Psoas muscle (tissue), 8 donors: ENCODE measurements at places on chromosomes 2 and 18. TPM values are rescaled to one million over a fixed set of nuclear protein-coding genes. Genes with fewer than 3 reads are reported as not detected.

The WNT10A gene
- not detected for polyA plus RNA-seq

The REG1A gene
- polyA plus RNA-seq: 0.13 TPM

The CDK15 gene
- polyA plus RNA-seq: not detected

The TTC27 gene
- polyA plus RNA-seq: 15.4 TPM

GRCh38 chr2:85851253-85852151, 37.3 kb downstream of the ST3GAL5 start:
- DNase-seq: peak; percentile 82
- H3K4me3 ChIP-seq: no peak overlapping the region
- peaks cover 9% of the 10 kb centered on the region for H3K4me1 ChIP-seq
- no peaks in the 10 kb centered on the region for H3K36me3 ChIP-seq

DNA sequence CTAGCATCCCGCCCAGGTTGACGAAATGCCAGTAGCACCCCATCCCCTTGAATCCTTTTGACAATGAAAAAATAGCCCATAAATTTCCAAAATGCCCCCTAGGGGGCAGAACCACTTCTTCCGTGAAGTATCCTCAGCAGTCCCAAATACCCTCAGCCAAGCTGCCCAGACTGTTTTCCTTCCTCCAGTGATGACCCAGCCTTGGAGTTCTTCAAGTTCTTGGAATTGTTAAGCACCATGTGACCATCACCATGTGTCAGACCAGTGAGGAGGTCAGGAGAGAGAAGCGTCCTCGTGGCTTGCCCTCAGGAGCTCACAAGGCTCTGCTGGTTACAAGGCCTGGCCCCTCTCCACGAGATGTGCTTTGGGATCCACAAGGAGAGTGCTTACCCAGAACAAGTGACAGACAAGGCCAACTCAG, 1.4 kb upstream of the SLC23A3 start:
- peak; percentile 84 for DNase-seq
- H3K36me3 ChIP-seq: peaks cover 40% of the 10 kb centered on the region
- H3K27me3 ChIP-seq: no peaks in the 10 kb centered on the region
- no peak overlapping the region for H3K4me3 ChIP-seq
- H3K4me1 ChIP-seq: peaks cover 41% of the 10 kb centered on the region

DNA sequence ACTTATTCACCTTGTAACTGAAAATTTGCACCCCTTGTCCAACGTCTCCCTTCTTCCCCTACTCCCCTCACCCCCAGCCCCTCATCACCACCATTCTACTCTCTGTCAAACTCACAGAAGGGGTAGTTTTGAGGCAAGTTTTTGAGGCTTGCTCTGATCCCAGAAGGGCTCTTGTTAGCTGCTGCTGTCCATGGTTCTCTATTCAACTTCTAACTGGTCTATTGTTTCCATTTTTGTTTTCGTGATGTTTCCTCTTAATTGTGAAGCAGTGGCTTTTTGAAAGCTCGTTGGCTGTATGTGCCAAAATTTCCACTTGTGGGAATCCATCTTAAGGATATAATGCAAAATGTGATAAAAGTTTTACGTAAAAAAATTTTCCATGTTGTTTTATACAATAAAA, 92.5 kb upstream of the CRACDL start:
- no peak overlapping the region for H3K27ac ChIP-seq
- no peaks in the 10 kb centered on the region for H3K4me1 ChIP-seq
- DNase-seq: no peak
- H3K4me3 ChIP-seq: no peak overlapping the region
- no peaks in the 10 kb centered on the region for H3K36me3 ChIP-seq

- H3K4me1 ChIP-seq: peaks cover 41% of the 10 kb centered on the region
- no peak overlapping the region for H3K4me3 ChIP-seq
- no peaks in the 10 kb centered on the region for H3K27me3 ChIP-seq
- H3K36me3 ChIP-seq: no peaks in the 10 kb centered on the region
- no peak overlapping the region for H3K27ac ChIP-seq
Measured at GRCh38 chr2:160415991-160416390, 77.6 kb downstream of the RBMS1 start.

- H3K27ac ChIP-seq: no peak overlapping the region
- H3K4me1 ChIP-seq: peaks cover 9% of the 10 kb centered on the region
- no peak overlapping the region for H3K4me3 ChIP-seq
- no peaks in the 10 kb centered on the region for H3K27me3 ChIP-seq
- DNase-seq: no peak
Measured at GRCh38 chr2:44459739-44460138, 98.0 kb downstream of the CAMKMT start.

DNA sequence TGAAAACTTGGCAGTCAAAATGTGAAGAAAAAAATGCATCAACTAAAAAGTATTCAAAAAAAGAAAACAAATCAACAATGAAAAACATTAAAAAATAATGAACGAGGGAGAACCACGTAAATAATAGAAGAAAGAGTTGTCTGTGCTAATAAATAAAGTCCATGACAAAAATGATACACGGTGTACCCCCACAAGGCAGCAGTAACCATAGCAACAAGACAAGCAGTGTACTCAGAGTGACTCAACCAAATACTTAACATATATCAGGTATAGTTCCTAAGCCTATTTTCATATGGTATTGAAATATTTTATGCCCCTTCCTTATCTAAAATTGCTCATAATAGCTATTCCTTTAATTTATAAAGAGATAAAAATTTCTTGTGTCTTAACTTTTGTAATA, 162.3 kb upstream of the TMEM200C start:
- H3K4me1 ChIP-seq: no peaks in the 10 kb centered on the region
- no peak overlapping the region for H3K27ac ChIP-seq
- no peaks in the 10 kb centered on the region for H3K27me3 ChIP-seq
- H3K36me3 ChIP-seq: no peaks in the 10 kb centered on the region

- DNase-seq: no peak
- no peak overlapping the region for H3K27ac ChIP-seq
- H3K4me3 ChIP-seq: no peak overlapping the region
Measured at GRCh38 chr2:71922499-71923142, 225.0 kb downstream of the CYP26B1 start.

DNA sequence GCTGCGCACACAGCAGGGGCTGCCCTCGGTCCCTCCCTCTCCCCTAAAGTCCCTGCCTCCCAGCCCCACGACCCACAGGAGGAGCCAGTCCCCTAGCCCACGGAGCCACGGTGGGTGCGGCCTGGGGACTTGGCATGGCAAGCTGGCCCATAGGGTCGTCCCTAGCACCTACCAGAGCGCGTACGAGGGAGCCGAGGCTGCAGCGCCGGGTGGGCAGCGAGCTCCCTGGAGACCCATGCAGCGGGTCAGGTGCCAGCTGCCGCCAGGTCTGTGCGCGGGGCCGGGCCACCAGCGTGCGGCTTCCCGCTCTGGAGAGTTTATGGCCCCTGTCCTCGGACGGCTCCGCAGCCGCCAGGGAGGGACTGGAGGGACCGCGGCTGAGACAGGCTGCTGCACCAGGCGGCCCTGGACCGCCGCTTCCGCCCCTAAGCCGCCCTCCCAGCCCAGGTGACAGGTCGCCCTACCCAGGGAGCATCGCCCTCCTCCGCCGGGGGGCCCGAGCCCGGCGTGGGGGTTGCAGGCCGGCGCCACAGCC, 273.6 kb downstream of the CCDC74A start:
- H3K27ac ChIP-seq: no peak overlapping the region
- H3K4me1 ChIP-seq: no peaks in the 10 kb centered on the region
- H3K36me3 ChIP-seq: no peaks in the 10 kb centered on the region

DNA sequence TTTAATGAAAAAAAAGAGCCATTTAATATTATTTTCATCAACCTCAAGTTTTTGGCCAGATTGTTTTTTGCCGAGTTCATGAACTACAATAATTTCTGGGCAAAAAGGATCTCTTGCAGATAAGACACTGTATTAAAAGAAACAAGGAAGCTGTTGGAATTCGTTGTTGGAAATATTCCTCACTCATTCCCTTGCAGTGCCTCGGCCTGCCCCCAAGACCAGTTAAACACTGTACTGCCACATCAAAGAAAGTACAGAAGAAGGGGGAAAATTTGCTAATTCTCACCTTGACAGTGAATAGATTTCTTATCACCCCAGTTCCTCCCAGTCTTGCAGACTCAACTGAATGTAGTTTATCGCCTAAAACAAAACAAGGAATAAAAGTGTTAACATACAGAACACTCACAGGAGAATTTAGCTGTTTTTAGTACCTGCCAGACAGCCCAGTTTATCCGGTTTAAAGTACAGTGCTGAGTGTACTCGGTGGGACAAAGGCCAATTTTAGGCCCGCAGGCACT, 1.2 kb downstream of the IDH1 start:
- H3K27me3 ChIP-seq: no peaks in the 10 kb centered on the region
- H3K4me3 ChIP-seq: peak overlapping the region; percentile 81
- H3K27ac ChIP-seq: peak overlapping the region; percentile 66
- DNase-seq: no peak
- H3K4me1 ChIP-seq: peaks cover 22% of the 10 kb centered on the region
